Left ventricle myocardium inferior (tissue), 1 donor: ENCODE measurements at places on chromosomes 2 and 18. TPM values are rescaled to one million over a fixed set of nuclear protein-coding genes. Genes with fewer than 3 reads are reported as not detected.

- no peak overlapping the region for H3K27ac ChIP-seq
- peaks cover 10% of the 10 kb centered on the region for H3K4me1 ChIP-seq
- H3K36me3 ChIP-seq: no peaks in the 10 kb centered on the region
- H3K4me3 ChIP-seq: no peak overlapping the region
- no peak for DNase-seq
Observed at GRCh38 chr2:2837746-2838547, 506.9 kb upstream of the MYT1L start.

- no peak overlapping the region for H3K4me3 ChIP-seq
- DNase-seq: peak; percentile 19
- no peak overlapping the region for H3K27ac ChIP-seq
- H3K4me1 ChIP-seq: no peaks in the 10 kb centered on the region
Observed at GRCh38 chr2:53075760-53076159, 691.8 kb upstream of the CHAC2 start.

- H3K27ac ChIP-seq: no peak overlapping the region
- no peak for DNase-seq
- peaks cover 8% of the 10 kb centered on the region for H3K27me3 ChIP-seq
- H3K4me3 ChIP-seq: no peak overlapping the region
Observed at GRCh38 chr2:241065355-241065803, 36.7 kb downstream of the MTERF4 start.

DNA sequence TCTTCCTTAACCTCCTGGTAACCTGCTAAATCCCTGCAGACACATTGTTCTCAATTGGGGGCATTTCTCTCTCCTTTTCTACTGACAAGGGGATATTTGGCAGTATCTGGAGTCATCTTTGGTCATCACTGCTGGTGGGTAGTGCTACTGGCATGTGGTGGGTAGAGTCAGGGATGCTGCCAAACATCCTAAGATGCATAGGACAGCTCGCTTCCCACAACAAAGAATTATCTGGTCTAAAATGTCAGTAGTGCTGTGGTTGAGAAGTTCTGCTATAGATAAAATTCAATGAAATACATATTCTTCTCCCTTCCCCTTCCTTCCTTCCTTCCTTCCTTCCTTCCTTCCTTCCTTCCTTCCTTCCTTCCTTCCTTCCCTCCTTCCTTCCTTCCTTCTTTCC is 18.7 kb upstream of the LHCGR start:
- H3K27ac ChIP-seq: no peak overlapping the region
- no peaks in the 10 kb centered on the region for H3K27me3 ChIP-seq
- H3K4me3 ChIP-seq: no peak overlapping the region
- no peak for DNase-seq
- no peaks in the 10 kb centered on the region for H3K4me1 ChIP-seq

DNA sequence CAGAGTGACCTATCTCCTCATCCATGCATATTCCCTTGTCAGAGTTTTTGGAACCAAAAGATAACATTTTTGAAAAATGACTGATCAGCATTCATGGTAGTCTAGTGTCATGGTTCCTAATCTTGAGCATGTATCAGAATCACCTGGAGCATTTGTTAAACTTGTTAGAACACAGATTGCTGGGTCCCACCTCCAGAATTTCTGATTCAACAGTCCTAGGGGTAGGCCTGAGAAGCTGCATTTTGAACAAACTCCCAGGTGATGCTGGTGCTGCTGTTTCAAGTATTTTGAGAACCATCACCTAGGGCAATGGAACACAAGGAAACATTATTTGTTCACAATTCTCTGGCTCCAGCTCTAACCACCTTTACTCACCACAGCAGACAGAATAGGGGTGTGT is 21.0 kb downstream of the TMEM200C start:
- H3K4me3 ChIP-seq: no peak overlapping the region
- no peaks in the 10 kb centered on the region for H3K36me3 ChIP-seq
- H3K27me3 ChIP-seq: peaks cover 88% of the 10 kb centered on the region
- H3K4me1 ChIP-seq: no peaks in the 10 kb centered on the region
- H3K27ac ChIP-seq: no peak overlapping the region

- H3K27me3 ChIP-seq: no peaks in the 10 kb centered on the region
- H3K4me1 ChIP-seq: no peaks in the 10 kb centered on the region
- no peak overlapping the region for H3K4me3 ChIP-seq
- H3K27ac ChIP-seq: no peak overlapping the region
- DNase-seq: no peak
Observed at GRCh38 chr2:143564419-143564818, 435.2 kb downstream of the ARHGAP15 start.

DNA sequence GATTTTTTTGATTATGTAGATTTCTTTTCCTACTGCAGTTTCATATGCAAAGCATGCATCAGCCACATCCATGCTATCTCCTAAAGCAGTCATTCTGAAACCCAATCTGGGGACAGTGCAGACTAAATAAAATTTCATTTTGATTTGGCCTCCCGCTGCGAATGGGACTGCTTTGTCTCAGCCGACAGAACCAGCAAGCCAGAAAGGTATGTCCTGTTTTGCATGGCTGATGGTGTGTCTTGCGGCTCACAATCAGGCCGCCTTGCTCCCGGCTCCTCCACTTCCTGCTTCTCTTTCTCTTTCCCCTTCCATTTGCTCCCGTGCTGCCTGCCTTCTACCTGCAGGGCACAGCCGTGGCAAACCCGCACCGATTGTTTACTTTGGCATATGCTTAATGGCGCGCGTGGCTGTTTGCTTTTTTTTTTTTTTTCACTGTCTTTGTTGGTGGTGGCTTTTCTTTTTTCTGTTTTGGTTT is 419.6 kb upstream of the POU3F3 start:
- H3K27ac ChIP-seq: no peak overlapping the region
- H3K27me3 ChIP-seq: peaks cover 51% of the 10 kb centered on the region
- no peak for DNase-seq
- H3K4me1 ChIP-seq: no peaks in the 10 kb centered on the region
- H3K36me3 ChIP-seq: no peaks in the 10 kb centered on the region
- peak overlapping the region; percentile 32 for H3K4me3 ChIP-seq

DNA sequence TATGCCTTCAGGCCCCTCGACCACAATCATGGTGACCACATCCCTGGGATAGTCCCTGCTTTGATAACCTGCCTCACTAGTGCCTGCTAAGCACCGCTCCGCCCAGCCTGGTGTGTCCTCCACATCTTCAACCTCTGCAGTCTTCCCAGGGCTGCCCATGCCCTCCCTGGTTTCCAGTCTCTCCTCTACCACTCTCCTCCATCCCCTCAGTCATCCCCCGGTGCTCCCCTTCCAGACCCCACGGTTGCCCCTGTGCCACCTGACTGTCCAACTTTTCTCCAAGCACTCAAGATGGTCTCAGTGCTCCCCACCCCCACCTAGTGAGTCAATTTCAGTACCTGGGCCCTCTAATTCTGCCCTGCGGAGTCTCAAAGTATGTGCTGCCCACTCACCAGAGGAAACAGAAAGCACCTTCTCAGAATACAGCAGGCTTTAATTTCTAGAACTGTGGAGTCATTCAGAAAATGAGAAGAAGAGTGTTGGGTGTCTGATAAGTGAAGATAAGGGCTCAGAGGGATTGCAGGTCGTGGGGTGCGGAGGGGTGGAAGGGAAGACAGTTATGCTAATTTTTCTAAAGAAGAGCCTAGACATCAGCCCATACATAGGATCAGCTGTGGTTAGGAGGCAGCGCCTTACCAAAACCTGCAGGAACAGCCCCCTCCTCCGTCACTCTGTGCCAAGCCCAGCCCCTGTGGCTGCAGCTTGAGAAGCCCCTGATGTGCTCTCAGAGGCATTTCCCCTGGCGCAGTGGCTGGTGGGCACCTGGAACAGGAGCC is 53.6 kb upstream of the CAB39 start:
- no peak overlapping the region for H3K4me3 ChIP-seq
- no peaks in the 10 kb centered on the region for H3K27me3 ChIP-seq
- peaks cover 11% of the 10 kb centered on the region for H3K4me1 ChIP-seq
- no peaks in the 10 kb centered on the region for H3K36me3 ChIP-seq

- H3K4me1 ChIP-seq: peaks cover 22% of the 10 kb centered on the region
- H3K27ac ChIP-seq: peak overlapping the region; percentile 33
- no peaks in the 10 kb centered on the region for H3K27me3 ChIP-seq
- DNase-seq: no peak
- H3K4me3 ChIP-seq: peak overlapping the region; percentile 36
Observed at GRCh38 chr2:197280015-197280702, 30.4 kb downstream of the ANKRD44 start.

DNA sequence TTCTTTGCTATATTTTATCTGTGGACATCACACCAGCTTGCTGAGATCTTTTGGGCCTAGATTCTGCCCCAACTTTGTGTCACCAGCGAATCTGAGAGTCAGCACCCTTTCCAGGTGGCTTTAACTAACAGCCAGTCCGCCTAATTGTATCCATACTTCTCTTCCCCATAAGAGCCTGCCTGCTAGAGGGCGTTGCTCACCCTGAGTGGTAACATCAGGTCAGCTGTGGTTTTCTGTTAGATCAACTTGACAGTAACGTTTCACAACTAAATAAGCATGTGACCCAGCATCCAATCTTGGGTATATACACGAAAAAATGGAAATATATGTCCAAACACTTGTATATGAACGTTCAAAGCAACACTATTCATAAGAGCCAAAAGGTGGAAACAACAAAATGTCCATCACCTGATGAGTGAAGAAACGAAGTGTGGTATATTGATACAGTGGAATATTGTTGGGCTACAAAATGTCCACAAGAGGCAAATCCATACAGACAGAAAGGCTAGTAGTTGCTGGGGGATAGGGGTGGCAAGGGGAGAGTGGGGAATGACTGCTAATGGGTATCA is 24.9 kb downstream of the EFHD1 start:
- no peak overlapping the region for H3K27ac ChIP-seq
- H3K36me3 ChIP-seq: no peaks in the 10 kb centered on the region
- no peak for DNase-seq

Gene UGT1A5
- not detected for total RNA-seq

GRCh38 chr2:187577310-187577709 is 23.1 kb upstream of the TFPI start:
- no peak overlapping the region for H3K27ac ChIP-seq
- no peak for DNase-seq
- H3K4me3 ChIP-seq: no peak overlapping the region

- H3K27ac ChIP-seq: peak overlapping the region; percentile 74
- H3K4me3 ChIP-seq: no peak overlapping the region
- H3K36me3 ChIP-seq: no peaks in the 10 kb centered on the region
Observed at GRCh38 chr18:2881088-2881839, 34.5 kb downstream of the EMILIN2 start.

DNA sequence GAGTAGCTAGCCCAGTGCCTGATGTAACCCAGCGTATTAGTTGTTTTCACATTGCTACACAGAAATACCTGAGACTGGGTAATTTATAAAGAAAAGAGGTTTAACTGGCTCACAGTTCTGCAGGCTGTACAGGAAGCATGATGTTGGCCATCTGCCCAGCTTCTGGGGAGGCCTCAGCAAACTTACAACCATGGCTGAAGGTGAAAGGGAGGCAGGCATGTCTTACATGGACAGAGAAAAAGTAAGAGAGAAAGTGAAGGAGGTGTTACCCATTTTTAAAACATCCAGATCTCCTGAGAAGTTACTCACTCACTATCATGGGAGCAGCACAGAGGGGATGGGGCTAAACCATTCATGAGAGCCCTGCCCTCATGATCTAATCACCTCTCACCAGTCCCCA is 6.1 kb upstream of the CYRIA start:
- no peak overlapping the region for H3K27ac ChIP-seq
- DNase-seq: no peak
- no peaks in the 10 kb centered on the region for H3K36me3 ChIP-seq
- H3K4me1 ChIP-seq: peaks cover 2% of the 10 kb centered on the region

- H3K27me3 ChIP-seq: peaks cover 4% of the 10 kb centered on the region
- H3K27ac ChIP-seq: no peak overlapping the region
- H3K4me1 ChIP-seq: no peaks in the 10 kb centered on the region
Observed at GRCh38 chr2:129641371-129641770, 338.1 kb upstream of the RAB6C start.

- no peaks in the 10 kb centered on the region for H3K27me3 ChIP-seq
- no peak overlapping the region for H3K27ac ChIP-seq
- no peaks in the 10 kb centered on the region for H3K36me3 ChIP-seq
- H3K4me1 ChIP-seq: peaks cover 58% of the 10 kb centered on the region
Observed at GRCh38 chr2:113214141-113214540, 40.4 kb downstream of the PSD4 start.

Gene MC5R
- total RNA-seq: not detected

Gene DTNA
- 167 TPM for total RNA-seq

DNA sequence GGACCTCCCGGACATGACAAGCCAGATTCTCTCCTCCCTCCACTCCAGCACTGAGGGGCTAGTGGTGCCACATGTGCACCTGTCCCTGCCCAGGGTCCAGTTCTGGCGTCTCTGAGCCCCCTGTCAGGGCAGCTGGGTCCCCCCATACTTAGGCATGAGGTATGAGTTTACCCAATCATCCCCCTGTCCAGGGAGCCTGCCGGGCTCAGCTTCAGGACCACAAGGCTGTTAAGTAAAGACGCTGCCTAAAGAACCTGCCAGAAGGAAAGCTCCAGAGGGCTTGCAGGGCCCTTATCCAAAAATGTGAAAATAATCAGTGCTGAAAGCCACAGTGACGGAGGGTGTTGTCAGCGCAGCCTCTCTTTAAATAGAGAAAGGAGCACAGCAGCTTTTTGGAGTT is 40.0 kb downstream of the SH3BP4 start:
- peaks cover 27% of the 10 kb centered on the region for H3K4me1 ChIP-seq
- DNase-seq: no peak
- H3K27ac ChIP-seq: no peak overlapping the region
- no peaks in the 10 kb centered on the region for H3K27me3 ChIP-seq
- no peak overlapping the region for H3K4me3 ChIP-seq

Gene GTF2A1L
- not detected for total RNA-seq

DNA sequence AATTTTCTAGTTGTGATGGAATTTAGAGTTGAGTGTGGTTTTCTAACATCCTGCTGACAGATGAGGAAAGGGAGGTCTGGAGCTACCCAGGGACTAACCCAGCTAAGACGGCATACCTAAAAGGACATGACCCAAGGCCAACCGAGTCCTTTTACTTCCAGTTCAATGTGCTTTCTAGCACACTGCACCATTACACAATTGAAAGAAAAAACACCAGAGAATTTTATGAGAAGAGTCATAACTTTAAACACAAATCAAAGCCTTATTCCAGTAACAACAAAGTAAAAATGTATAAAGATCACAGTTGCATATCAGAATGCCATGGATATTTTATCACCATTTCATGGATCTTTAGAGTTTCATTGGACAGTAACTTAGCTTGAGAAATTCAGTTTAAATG is 480.3 kb downstream of the MEIS1 start:
- no peak overlapping the region for H3K4me3 ChIP-seq
- DNase-seq: no peak
- H3K4me1 ChIP-seq: no peaks in the 10 kb centered on the region
- H3K27ac ChIP-seq: no peak overlapping the region
- H3K27me3 ChIP-seq: peaks cover 19% of the 10 kb centered on the region

GRCh38 chr2:59000796-59001195 is 759.7 kb upstream of the FANCL start:
- DNase-seq: no peak
- no peaks in the 10 kb centered on the region for H3K4me1 ChIP-seq
- no peak overlapping the region for H3K27ac ChIP-seq
- H3K4me3 ChIP-seq: no peak overlapping the region

- DNase-seq: no peak
- no peak overlapping the region for H3K4me3 ChIP-seq
- peak overlapping the region; percentile 91 for H3K27ac ChIP-seq
- H3K4me1 ChIP-seq: peaks cover 96% of the 10 kb centered on the region
- H3K36me3 ChIP-seq: peaks cover 18% of the 10 kb centered on the region
Observed at GRCh38 chr18:48767090-48767690, 183.6 kb downstream of the SMAD7 start.

- no peak overlapping the region for H3K4me3 ChIP-seq
- no peaks in the 10 kb centered on the region for H3K36me3 ChIP-seq
- H3K4me1 ChIP-seq: no peaks in the 10 kb centered on the region
- H3K27me3 ChIP-seq: no peaks in the 10 kb centered on the region
Observed at GRCh38 chr2:100427627-100428258, 10.3 kb upstream of the CHST10 start.

GRCh38 chr2:221243771-221244170 is 328.3 kb downstream of the EPHA4 start:
- H3K36me3 ChIP-seq: no peaks in the 10 kb centered on the region
- no peaks in the 10 kb centered on the region for H3K27me3 ChIP-seq
- H3K4me1 ChIP-seq: no peaks in the 10 kb centered on the region
- no peak overlapping the region for H3K27ac ChIP-seq
- H3K4me3 ChIP-seq: no peak overlapping the region
